Stimulated activated CD4-positive, alpha-beta T cell treated with anti-CD3 and anti-CD28 coated beads, TNF-alpha, amount 100 ng/mL, for 1 hour (primary cell): ENCODE measurements at places on chromosomes 13 and 19.

DNA sequence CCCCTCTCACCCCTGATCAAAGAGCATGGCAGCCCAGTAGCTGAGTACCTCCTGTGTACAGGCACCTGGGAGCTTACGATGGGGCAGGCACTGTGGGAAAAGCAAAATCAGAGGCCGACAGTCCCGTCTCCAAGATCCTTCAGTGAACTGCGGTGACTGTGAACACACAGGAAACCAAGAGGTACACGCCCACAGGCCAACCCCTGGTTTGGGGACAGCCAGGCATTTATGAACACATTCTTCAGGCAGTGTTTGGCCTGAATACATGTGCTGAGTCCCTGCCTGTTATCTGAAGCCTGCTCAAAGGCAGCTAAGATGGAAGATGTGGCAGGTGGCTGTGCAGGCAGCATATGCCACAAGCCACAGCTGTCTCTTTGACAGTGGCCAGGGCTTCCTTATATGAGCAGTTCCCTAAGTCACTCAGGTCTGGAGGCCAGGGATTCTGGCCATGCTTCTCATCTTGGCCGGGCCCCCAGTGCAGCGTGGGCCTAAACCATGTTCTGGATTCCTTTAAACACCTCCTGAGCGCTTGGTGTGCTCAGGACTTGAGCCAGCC, 123.6 kb downstream of the UQCRFS1 start:
- DNase-seq = no peak

- no peak for DNase-seq
Observed at GRCh38 chr19:15283141-15283883, 49.0 kb downstream of the BRD4 start.

- DNase-seq = no peak
Observed at GRCh38 chr13:53775807-53776206, 747.2 kb downstream of the OLFM4 start.

DNA sequence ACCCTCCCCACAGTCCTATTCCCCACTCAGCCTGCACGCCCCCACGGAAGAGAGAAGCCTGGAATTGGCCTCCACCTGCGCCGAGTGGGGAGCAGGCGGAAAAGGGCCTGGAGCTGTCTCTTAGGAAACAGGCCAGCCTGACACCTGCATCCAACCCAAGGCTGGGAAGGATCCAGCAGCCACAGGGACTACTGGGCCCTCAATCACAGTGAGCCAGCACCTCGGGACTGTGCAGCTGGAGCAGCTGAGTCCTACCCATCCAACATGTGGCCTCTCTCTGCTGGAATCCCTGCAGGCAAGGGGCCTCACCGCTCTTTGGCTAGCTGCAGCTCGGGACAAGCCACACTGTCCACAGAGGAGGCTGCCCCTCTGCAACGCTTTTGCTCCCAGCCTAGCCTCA, 8.3 kb upstream of the EPHX3 start:
- DNase-seq = no peak

GRCh38 chr13:36242761-36243160, 28.4 kb upstream of the SOHLH2 start:
- DNase-seq = no peak

DNA sequence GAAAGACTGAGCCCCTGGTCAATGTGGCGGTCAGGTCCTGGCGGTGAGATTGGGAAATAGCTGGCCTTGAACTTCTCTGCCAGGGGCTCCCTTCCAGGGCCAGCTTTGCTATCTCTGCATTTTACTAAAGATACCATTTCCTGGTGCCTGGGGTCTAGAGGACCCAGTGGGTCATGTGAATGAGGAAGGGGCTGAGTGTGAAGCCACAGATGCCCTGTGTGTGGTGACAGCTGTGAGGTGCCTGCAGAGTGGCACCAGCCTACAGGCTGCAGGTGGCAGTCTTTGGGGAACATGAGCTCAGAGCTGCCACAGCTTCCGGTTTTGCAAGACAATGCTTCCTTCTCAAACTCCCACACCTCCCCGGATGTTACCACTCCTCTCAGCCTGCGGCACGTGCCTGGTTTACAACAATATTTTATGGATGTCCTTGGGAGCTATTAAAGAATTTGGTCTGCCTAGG, 5.2 kb upstream of the MLNR start:
- DNase-seq = no peak

DNA sequence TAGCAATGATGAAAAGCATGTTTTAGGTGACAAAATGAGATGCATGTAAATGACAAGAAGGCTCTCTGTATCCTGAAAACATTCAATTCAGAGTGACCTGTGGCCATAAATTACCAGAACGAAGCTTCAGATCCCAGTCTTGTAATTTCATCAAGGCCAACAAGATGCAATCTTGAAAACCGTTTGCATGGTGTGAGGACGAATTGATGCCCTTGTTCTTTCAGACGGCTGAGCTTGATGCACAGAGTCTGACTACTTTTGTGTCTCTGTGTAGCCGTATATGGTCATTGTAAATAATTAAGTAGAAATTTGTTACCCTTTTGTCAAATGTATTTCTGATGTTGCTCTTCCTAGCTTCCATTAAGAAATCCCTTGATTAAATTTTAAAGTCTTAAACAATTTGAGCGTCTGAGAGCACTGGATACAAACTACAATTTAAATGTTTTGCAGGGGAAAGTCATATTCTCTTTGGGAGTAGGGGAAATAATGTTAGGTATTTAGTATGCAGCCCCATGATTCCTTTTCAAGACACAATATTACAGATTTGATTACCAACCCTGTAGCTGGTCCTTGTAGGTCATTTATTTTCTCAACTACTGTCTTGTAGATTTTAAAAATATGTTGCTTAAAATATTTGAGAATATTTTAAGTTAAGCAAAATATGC, 125.8 kb upstream of the PCDH9 start:
- no peak for DNase-seq

- no peak for DNase-seq
Observed at GRCh38 chr13:41837629-41838028, 123.3 kb downstream of the VWA8 start.

DNA sequence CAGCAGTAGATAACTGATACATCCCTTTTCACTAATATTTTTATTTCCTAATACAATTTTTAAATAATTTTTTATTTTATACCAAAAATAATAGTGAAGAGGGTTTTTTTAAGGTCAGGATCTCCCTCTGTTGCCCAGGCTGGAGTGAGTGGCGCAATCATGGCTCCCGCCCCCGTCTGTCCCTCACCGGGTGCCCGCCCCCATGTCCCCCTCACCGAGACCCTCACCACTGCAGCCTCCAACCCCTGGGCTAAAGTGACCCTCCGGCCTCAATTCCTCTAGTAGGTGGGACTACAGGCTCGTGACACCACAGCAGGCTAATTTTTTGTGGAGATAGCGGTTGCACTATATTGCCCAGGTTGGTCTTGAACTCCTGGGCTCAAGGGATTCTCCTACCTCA, 17.8 kb upstream of the ZNF846 start:
- DNase-seq = no peak

DNA sequence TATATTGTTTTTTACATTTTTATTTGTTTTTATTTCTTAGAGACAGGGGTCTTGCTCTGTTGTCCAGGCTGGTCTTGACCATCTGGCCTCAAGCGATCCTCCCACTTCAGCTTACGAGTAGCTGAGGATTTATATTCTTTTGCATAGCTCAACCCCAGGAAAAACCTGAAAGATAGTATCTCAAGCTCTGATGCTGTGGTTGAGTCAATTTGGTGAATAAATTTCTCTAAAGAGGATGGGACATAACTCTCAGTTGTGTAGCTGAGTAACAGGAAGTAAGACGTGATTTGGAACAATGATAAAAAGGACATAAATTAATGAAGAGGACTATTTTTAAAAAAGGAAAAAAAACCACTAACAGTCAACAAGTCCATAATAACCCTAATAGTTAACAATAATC, 79.8 kb upstream of the TNFSF11 start:
- no peak for DNase-seq

DNA sequence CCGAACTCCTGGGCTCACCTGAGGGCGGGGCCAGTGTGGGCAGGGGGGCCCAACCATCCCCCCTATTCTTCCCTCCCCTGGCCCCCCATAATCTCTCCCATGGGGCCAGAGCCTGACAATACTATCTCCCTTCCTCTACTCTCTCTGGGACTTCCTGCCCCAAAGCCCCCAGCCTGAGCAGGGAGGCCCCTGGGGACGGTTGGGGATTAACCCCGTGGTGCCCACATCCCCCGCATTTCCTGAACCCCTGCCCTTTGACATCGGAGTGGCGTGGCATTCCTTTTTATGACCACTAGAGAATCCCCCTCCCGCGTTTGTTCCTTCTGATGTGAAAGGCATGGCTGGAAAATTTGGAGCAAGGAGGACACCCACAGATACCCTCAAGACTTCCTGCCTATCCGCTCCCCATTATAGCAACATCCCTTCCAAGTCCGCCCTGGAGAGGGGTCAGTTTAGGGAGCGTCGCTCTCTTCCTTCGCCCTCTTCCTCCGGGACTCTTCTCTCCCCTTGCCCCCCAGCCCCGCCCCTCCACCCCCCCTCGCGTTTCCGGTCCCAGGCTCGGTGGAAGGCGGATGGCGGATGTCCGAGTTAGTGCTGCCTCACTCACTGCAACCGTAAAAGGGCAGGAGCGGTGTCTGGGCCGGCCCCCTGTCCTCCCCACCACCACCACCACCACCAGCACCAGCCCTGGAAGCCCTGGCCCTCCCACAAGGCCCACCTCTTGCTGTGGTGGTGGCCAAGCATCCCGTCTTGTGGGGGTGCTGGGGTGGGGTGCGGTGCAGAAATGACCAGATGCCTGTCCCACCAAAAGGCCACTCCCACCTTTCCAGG, 1.8 kb downstream of the VASP start:
- DNase-seq = no peak

DNA sequence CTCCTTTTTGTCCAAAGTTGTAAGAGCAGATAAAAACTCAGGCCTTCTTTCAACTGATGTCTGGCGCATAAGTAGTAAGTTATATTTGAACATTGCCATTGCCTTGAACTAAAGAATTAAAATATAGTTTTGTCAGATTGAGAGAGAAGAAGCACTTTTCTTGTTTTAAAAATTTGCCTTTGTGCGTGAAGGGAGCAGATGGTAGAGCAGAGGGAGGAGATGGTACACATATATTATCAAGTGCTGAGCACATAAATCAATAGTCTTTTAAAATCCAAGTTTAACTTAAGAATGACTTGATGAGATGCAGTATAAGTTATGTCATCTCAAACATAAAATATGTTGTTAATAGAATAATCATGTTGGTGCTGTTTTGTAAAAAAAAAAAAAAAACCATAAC, 504.6 kb upstream of the KLHL1 start:
- DNase-seq = no peak

- DNase-seq = no peak
Observed at GRCh38 chr19:54918499-54918898, 12.6 kb downstream of the NCR1 start.

DNA sequence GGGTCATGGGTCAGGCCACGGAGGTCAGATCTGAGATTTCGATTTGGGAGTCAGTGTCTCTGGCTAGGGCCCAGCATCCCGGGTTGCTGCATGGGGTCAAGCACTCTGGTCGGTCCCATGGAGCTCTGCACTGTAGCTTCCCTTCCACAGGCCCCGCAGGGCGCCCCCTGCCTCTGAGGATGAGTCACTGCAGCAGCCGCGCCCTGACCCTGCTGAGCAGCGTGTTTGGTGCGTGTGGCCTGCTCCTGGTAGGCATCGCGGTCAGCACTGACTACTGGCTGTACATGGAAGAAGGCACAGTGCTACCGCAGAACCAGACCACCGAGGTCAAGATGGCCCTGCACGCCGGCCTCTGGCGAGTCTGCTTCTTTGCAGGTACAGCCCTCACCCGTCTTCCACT, 3.6 kb downstream of the CACNG7 start:
- DNase-seq = no peak

GRCh38 chr13:101258071-101258470, 158.2 kb downstream of the NALCN start:
- DNase-seq = no peak

- no peak for DNase-seq
Observed at GRCh38 chr13:109610517-109610916, 175.9 kb downstream of the IRS2 start.

- no peak for DNase-seq
Observed at GRCh38 chr19:19613506-19613905, 5.0 kb downstream of the PBX4 start.

DNA sequence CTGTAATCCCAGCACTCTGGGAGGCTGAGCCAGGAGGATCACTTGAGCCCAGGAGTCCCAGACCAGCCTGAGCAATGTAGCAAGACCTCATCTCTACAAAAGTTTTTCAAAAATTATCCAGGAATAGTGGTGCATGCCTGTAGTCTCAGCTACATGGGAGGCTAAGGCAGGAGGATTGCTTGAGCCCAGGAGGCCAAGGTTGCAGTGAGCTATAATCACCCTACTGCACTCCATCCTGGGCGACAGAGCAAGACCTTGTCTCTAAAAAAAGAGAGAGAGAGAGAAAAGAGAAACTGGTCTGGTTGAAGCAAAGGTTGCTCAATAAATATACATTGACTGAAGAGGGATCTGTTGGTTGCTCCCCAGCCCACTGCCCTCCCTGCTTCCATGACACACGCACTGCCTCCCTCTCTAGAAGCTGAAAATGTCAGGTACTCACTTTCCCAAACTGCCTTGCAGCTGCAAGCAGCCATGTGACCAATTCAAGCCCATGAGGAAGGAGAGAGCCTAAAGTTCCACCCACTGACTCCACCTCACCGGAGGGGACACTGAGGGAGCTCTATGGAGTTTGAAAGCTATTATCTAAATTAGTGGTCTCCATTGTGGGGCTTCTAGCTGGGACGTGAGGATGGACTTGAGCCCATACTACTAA, 14.0 kb downstream of the CEACAM16 start:
- DNase-seq = no peak

GRCh38 chr19:2330632-2331284, 2.3 kb downstream of the SPPL2B start:
- no peak for DNase-seq

DNA sequence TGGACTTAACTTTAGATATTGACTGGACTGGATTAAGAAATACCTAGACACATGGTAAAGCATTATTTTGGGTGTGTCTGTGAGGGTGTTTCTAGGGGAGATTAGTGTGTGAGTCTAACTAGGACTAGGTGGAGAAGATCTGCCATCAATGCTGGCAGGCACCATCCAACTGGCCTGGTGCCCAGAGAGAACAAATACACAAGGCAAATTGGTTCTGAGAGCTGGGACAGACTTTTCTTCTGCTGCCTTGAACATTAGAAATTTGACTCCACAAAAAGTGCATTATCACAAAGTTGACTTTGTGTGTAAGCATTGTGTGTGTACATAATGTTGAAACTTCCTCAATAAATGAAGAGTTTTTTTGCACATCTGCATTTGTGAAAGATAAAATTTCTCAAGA, 522.1 kb downstream of the SUCLA2 start:
- DNase-seq = no peak

DNA sequence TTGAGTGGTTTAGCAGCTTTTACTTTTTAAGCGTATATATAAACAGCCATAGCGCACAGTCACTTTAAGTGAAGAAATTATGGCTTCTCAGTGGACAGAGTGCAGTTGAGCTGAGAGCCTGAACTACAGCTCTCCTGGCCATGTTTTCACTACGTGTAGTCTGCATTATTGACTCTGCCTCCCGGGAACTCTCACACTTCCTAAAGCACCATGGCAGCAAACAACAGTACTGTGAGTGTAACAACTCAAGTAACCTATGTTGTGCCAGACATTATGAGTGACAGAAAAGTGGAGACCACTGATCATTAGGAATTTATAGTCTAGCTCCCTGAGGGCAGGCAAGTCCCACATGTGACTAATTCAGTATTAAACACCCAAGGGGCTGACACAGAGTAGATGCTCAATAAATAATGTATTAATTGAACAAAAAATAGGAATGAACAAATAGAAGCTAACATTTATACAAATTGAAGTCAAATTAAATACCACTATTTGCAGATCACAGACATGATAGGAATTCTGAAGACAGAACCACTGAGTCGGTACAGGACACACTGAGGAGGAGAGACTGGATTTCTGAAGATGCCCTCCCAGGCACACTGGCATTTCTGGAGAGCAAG, 19.7 kb downstream of the EFNB2 start:
- no peak for DNase-seq

GRCh38 chr19:45599286-45599685, 2.7 kb downstream of the GPR4 start:
- no peak for DNase-seq
